ENCODE measurements at places on chromosomes 6 and 20.

- no peak for DNase-seq
Observed at GRCh38 chr20:33311996-33312395, 29.0 kb downstream of the BPIFB1 start.

GRCh38 chr6:145276756-145277155 lies 458.6 kb downstream of the EPM2A start:
- no peak for DNase-seq

DNA sequence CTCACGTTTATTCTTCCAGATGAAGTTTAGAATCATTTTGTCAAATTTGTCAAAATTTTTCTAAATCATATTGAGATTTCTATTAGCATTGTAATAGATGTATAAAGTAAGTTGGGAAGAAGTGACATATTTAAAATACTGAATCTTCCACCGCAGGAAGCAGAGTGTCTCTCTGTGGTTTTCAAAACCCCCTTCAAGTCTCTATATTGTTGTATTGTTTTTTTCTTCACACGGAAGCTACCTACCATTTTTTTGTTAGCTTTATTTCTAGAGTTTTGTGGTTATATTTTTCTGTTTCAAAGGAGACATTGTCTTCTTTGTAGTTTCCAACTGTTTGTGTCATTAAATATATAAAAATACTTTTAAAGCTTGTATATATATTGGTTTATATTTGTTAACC lies 188.6 kb downstream of the ZDHHC14 start:
- no peak for DNase-seq

DNA sequence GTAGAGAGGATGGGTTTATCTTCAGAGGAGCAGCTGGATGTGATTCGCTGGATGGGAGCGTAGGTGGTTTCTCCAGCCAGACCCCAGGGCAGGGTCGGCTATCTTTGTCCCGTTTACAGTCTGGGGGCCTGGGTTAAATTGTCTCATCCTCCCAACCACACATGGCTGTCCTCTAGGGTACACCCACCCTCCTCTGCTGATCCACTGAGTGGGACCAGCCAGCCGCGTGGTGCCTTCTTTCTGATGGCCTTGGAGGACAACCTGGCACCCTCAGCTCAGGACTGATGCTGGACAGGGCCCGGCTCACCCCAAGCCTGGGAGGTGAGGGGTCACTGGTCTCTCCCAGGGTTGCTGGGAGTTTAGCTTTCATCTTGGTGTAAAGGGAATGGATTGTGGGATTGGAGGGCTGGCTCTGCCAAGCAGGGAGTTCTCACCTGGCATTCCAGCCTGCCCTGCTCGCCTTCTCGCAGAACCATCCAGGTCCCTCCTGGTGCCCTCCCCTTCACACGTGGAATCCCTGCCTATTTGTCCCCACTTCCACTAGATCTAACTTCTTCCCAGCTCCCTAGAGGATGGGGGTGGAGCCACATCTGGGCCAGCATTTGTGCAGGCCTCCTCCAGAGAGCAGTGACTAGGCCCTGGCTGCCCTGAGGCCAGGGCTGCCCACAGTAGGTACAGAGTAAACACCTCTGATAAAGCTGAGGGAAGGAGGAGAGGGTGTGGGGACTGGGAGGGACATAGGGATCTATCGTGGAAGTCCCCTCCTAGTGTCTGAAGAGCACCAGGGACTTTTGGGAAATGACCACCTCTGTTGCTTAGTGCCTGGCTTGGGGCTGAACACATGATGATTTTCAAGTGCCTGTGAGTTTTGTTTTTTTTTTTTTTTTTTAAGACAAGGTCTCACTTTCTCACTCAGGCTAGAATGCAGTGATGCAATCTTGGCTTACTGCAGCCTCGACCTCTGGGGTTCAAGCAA lies 1.6 kb downstream of the ITPR3 start:
- no peak for DNase-seq

DNA sequence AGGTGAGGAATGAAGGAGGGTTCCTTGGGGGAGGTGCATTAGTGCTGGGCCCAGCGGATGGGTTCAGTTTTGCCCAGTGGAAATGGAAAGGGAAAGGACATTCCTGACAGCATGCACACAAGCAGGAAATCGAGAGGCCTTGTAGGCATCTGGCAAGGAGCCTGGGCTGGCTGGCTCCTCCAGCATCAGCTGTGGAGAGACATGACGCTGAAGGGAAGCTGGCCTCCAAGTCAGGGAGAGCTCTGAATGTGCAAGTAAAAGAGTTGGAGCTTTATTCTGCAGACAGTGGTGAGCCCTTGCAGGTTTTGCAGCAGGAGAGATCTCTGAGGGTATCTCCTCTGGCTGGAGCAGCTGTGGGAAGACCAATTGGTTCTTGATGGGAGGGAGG lies 154.3 kb downstream of the MRPL14 start:
- no peak for DNase-seq

DNA sequence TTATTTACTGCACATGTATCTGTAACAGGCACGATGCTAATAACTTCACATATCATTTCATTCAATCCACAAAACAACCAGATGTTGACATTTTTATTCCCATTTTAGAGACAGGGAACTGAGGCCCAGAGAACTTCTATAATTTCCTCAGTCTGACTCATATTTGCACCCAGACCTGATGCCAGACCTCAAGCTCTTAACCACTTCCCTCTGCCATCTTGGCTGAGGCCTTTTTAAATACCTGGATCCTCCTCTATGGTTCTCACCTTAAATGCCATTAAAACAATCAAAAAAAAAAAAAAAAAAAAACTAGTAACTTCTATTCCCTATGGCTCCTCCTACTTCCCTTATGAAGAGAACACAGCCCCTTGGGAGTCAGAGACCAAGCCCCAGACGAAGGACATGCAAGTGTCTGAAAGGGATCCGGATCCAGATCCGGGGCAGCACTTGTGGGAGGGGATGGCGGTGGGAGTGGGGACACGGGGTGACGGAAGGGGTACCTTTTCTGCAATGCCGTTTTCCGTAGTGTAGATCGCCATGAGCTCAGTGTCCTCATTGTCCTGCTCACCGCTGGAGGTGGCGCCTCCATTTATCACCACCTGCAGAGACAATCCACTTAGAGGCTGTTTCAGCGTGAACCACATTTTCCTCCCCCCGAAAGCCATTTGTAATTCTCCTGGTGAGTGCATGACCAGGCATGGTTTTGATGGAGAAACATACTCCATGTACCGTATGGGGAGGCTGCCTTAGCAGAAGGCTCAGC lies 88.7 kb downstream of the SLC23A2 start:
- no peak for DNase-seq

DNA sequence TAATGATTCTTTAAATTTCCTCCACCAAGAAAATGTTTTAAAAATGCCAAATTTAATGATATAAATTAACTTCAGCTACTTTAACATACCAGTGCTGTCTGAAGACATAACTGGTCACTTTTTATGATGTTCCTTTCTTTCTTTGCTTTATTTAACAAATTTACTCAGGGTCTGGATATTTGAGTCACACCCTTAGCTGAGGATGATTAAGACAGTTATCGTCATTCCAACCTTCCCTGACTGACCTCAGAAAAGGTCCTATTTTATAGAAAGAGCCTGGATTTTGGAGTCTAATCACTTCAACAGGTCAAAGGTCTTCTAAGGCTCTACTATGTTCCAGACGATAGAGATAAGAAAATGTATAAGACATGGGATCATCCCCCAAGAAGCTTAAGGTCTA lies 47.4 kb upstream of the CEP162 start:
- no peak for DNase-seq

GRCh38 chr6:25002326-25003091 lies 66.7 kb upstream of the RIPOR2 start:
- DNase-seq, result no peak

DNA sequence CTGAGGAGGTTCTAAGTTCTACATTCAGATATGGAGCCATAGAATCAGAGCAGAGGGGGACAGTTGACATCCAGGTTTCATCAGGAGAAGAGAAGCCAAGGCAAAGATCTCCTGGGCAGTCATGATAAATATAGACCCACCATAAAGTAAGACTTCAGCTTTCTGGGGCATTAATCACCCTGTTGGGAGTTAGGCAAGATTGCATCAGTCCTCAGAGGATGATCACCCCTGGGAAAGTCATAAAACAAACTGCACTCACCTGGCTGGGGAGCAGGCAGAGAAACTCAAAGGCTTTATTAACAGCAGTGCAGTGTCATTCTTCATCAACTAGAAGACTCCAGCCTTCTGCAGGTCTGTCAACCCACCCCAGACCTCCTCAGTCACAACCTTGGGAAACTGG lies 301.3 kb upstream of the JARID2 start:
- no peak for DNase-seq

- DNase-seq, result no peak
Observed at GRCh38 chr20:37379967-37380828, 34.3 kb downstream of the SRC start.

DNA sequence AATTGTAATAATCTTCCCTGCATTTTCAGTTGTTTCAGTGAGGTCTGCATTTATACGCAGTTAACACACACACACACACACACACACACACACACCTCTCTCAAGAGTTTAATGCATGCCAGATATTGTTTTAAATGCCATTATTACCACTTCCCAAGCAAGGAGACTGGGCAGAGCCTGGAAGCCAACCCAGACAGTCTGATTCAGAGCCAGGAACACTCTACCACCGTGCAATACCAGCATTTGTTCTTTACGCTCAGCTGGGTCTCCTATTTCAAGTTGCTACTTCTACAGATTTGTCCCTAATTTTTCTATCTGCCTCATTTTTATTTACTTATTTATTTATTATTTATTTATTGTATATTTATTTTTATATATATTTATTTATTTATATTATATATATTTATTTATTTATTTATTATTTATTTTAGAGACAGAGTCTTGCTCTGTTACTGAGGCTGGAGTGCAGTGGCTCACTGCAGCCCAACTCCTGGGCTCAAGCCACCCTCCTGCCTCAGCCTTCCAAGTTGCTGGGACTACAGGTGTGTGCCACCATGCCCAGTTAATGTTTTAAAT lies 68.4 kb downstream of the PCSK2 start:
- no peak for DNase-seq

GRCh38 chr20:47985092-47985850 lies 200.0 kb upstream of the SULF2 start:
- peak; percentile 57 for DNase-seq

- DNase-seq, result no peak
Observed at GRCh38 chr20:13340088-13340487, 119.0 kb downstream of the ISM1 start.
